NCI-H460 (cell line): ENCODE measurements at places on chromosomes 13 and 19. TPM values are rescaled to one million over a fixed set of nuclear protein-coding genes. Genes with fewer than 3 reads are reported as not detected.

ACP7 gene
- 0.12 and 0.32 TPM in 2 replicates for total RNA-seq

- DNase-seq, result no peak
Observed at GRCh38 chr13:48230541-48230940, 2.5 kb upstream of the ITM2B start.

- no peak for DNase-seq
Observed at GRCh38 chr19:5032101-5032967, 63.4 kb downstream of the KDM4B start.

LHB gene
- not detected in 2 replicates for total RNA-seq

DNA sequence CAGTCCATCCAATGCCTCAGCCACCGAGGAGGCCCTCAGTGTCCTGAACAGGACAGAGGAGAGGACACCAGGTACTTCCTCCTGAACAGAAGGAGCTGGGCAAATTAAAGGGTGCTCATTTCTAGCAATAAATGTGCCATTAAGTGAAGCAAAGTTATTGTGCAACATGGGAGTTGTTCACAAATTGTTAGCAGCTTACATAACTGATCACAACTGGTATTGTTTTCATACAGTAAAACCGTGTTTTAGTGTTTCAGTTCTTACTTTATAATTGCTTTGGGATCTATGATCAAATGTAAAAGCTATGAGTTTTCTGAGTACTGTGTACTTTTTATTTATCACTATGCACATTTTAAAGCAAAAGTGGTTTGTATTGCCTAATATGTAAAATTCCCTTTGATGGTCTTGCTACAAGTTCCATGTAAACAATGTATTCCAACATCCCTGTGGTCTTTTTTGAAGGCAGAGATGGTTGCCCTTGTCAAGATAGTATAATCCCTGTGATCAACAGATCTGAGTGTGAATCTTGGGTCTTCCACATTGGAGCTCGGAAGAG, 263.1 kb downstream of the FGF14 start:
- DNase-seq, result no peak

GRCh38 chr19:31541396-31541795, 192.2 kb upstream of the TSHZ3 start:
- DNase-seq, result no peak
